ENCODE measurements at places on chromosomes 6 and 20. TPM values are rescaled to one million over a fixed set of nuclear protein-coding genes. Genes with fewer than 3 reads are reported as not detected.

APOM gene
- 4.0 TPM for total RNA-seq

CLPSL2 gene
- total RNA-seq = not detected

CALHM4 gene
- total RNA-seq = not detected

SFTA2 gene
- not detected for total RNA-seq

ZSCAN23 gene
- total RNA-seq = 6.0 TPM

CDH22 gene
- total RNA-seq = not detected

- no peak for DNase-seq
These were observed 198.7 kb upstream of the STXBP5 start for GRCh38 chr6:147005499-147005898.

DNA sequence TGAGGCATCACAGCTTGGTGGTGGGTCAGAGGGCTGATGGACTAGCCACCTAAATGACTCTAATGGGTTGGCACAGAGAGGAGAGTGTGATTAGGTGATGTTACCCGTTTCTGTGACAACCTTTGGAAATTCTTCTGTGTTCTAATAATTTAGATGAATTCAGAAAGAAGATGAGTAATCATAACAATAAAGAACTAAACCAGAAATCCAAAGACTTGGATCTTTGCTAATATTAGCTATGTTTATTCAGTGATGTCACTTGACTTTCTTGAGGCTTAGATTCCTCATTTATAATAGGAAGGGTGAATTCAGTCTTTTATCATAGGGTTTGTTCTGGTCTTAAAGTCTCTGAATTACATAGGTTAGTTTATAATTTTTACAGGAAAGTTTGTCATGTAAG lies 19.9 kb downstream of the CRYBG1 start:
- DNase-seq = no peak

GRCh38 chr20:42484335-42484734 lies 705.4 kb downstream of the PTPRT start:
- DNase-seq = no peak

- no peak for DNase-seq
These were observed 9.5 kb upstream of the PARD6B start for GRCh38 chr20:50721881-50722281.

DNA sequence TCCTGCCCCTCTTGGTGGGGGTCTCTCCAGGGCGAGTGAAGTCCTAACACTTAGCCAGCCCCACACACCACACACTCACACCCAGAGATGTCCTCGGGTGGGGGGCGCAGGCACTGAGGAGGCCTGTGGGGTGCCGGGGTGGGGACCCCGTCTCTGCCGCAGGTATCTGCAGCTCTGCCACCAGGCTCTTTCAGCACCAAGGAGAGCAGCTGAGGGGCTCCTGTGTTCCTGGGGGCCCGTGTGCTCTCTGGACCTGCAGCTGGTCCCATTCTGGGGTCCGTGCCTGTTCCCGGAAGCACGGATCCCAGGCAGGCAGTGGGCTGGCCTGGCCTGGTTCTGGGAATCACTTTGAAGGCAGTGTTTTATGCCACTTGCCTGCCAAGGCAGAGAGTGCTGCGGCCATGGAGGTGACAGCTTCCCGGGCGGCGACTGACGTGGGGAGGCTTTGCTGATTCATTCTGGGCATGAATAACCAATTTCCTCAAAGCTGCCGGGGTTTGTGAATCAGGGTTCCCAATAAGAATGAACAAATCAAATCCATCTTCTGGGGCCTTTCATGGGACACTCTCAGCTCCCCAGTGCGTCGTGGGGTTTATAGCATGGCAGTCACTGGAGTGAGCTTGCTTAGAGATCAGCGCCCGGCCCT lies 54.4 kb upstream of the SLCO4A1 start:
- DNase-seq = no peak

DNA sequence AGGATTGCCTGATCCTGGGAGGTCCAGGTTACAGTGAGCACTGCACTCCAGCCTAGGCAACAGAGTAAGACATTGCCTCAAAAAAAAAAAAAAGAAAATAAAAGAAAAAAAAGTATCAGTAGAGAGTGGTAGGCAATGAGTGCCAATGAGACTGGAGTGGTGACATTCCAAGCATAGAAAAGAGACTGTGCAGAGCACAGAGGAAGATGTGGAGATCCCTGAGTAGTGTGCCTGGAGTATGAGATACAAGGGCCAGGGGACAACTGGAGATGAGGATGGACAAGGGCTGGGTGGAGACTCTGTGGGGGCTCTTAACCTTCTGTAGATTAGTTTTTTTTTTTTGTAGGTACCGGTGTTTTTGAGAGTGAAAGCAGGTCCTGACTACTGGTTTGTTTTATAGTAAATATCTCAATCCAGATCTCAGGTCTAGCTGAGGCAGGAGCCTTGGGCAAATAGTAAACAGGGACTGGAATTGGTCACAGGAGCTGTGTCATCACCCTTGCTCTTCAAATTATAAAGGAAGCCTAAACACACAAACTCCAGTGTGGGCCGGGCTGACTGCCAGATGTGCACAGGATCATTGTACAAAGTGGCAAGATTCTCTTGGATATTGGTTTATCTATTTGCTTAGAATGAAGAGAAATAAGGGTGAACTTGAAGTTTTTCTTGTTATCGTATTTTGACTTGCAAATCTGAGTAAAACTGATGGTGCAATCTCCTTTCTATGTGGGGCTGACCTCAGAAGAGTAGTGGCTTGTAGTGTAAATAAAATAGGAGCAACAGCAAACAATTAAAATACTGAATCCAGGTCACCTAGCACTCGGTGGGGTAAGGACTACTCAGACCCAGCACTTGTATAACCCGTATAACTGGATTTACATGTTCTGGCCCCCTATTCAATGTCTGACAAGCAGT lies 144.9 kb downstream of the SOX4 start:
- no peak for DNase-seq

GRCh38 chr6:35302604-35303241 lies 5.1 kb downstream of the DEF6 start:
- DNase-seq = no peak

- no peak for DNase-seq
These were observed 2.6 kb upstream of the TRIM38 start for GRCh38 chr6:25959890-25960536.

- peak; percentile 44 for DNase-seq
These were observed 9.0 kb downstream of the ADGRF1 start for GRCh38 chr6:47032974-47033765.

DNA sequence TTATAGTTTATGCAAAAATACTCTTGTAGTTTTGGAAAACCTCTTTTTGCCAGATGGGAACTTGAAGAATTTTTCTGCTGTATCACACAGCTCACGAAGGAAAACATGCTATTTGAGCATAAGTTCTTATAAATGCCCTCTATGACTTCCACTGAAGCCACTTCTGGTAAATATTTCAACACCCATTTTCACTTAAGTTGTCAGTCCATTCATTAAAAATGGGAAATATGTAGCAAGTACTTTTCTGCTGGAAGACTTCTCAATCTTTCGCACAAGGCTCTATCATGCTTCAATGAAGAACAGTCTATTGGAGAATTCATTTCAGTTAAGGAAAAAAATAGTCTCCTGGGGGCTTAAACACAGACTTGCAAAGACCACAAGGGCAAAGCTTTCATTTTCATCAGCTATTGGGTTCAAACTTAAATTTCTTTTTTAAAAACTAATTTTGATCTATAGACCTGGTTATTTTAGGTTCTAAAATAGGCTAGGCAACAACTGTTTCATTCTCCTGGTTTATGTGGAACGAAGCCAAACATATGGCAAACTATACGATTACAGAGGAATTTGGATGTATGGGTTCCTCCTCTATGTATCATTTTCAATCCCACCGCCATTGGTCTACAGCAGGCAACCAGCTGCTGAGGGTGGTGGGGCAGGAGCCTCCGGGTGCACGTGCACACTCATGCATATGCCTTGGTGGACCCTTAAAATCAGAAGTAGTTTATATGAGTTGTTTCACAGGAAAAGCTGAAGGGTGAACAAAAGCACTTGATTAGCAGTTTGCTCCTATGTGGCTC lies 38.7 kb downstream of the LAMA4 start:
- DNase-seq = no peak

- DNase-seq = no peak
These were observed 13.1 kb upstream of the PEX7 start for GRCh38 chr6:136809091-136809860.

DNA sequence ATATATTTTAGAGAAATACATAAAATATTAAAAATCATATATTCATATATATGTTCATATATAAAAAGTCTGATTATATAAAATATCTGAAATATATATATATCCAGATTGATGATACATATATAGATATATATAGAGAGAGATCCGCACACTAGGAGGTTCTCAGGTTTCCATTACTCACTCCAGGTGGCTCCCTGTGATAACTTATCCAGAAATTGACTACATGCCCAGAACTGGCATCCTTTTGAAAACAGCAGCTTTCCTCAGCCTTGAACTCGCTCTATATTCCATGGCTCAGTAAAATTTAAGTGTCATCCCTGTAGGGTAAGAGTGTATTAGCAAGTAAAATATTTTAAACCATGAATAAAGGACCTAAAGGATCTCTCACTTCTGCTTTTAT lies 206.8 kb downstream of the TINAG start:
- no peak for DNase-seq

DNA sequence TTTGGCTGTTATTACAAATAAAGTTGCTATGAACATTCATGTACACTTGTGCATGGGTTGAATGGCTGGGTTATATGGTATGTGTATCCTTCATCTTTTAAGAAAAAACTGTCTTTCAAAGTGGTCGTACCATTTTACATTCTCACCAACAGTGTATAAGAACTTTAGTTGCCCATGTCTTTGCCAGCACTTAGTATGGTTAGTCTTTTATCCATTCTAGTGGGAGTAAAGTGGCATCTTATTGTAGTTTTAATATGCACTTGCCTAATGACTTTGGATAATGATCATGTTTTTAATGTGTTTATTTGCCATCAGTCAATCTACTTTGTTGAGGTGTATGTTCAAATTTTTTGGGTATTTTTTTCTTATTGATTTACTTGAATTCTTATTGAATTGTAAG lies 32.5 kb upstream of the ECI2 start:
- DNase-seq = no peak

DNA sequence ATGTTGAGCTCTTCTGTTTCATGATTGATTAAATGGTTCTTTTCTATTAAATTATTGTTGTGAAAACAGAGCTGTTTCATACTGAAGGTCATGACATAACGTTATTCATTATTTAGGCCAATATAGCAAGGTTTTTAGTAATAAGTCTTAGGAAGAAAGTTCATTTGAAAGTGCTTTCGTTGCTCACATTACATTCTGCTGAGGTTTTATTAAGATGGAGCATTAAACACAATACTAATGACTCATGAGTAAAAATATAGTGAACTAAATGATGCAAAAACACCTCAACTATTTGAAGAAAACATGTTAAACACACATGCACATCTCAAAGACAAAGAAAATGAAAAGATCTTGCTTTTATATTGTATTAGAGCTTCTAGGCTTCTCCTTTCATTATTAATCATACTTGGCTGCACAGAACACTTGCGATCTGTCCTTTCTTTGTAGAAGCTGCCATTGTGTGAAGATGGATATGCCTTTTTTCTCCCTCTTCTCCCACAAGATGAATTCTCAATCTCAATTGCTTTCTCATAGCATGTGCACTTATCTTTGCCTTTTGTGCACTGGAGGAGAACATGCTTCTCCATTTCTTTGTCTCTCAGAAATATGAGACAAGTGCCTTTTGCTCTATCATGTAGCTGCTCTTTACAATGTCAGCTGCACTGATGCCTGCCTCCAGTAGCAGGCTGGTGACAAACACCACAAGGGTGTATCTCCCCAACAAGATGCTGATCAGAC lies 312.4 kb downstream of the PHF3 start:
- DNase-seq = no peak

DNA sequence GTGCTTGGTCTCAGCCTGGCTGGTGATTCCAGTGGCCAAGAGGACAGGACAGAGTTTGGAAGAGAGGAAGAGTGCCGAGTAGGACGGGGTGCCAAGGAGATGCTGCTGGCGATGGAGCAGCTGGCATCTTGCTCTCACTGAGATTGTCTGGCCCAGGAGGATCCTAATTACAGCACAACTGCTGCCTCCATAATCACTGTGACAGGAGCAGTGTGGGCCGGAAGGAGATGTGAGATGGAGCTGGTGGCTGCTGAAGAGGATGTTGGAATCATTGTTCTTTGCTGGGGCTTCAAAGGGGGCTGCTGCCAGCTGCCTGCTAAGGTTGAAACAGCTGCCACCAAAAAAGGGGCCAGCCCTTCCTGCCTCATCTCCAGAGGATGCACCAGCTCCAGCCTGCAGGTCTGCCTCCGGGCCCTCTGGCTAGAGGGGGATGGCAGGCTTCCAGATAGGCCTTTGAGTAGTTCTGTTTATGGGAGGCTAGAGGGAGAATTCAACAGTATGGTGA lies 214.4 kb downstream of the RNF144B start:
- DNase-seq = no peak
